Left renal pelvis (tissue), 4 donors: ENCODE measurements at places on chromosomes 1 and 21.

- DNase-seq: no peak
Observed at GRCh38 chr1:192737306-192737705, 71.5 kb upstream of the RGS2 start.

- no peak for DNase-seq
Observed at GRCh38 chr1:54367613-54368012, 38.6 kb downstream of the SSBP3 start.

GRCh38 chr1:101030881-101031280 is 5.3 kb upstream of the DPH5 start:
- DNase-seq: no peak

GRCh38 chr1:30984165-30984889 is 75.8 kb upstream of the SDC3 start:
- DNase-seq: no peak

- no peak for DNase-seq
Observed at GRCh38 chr1:14913482-14914177, 239.9 kb upstream of the TMEM51 start.

GRCh38 chr1:119906927-119907652 is 10.8 kb upstream of the ADAM30 start:
- DNase-seq: no peak

- no peak for DNase-seq
Observed at GRCh38 chr1:212980123-212980785, 29.9 kb downstream of the VASH2 start.

DNA sequence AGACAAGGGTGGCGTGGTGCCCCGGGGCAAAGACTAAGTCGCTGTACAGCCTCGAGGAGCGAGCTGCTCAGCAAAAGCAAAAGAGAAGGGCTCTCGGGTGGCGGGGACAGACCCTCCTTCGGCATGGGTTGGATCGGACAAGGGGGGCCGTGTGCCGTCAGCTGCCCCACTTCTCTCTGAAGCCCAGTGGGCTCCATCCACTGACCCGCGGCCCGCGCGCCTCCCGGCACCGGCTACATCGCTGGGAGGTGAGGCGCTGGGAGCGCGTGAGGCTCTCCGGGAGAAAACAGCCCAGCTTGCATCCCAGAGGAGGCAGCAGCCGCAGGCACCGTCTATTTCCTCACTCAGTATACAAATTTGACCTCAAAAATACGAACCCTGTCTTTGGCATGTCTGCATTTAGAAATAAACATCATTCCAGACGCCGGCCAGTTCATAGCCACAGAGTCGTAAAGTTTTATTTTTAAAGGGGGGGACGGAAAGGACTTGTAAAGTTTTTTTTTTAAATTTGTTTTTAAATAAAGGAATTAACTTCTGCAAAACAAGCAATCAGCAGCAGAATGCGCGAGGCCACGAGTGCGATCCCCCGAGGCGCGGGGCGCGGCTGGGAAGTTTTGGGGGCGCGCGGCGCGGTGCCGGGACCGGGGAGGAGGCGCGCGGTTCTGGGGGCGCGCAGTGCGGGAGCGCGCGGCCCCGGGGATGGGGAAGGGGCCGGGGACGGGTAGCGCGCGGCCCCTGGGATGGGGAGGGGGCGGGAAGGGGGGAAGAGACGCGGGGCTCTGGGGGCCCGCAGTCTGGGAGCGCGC is 689 bp upstream of the GPR137B start:
- DNase-seq: no peak

DNA sequence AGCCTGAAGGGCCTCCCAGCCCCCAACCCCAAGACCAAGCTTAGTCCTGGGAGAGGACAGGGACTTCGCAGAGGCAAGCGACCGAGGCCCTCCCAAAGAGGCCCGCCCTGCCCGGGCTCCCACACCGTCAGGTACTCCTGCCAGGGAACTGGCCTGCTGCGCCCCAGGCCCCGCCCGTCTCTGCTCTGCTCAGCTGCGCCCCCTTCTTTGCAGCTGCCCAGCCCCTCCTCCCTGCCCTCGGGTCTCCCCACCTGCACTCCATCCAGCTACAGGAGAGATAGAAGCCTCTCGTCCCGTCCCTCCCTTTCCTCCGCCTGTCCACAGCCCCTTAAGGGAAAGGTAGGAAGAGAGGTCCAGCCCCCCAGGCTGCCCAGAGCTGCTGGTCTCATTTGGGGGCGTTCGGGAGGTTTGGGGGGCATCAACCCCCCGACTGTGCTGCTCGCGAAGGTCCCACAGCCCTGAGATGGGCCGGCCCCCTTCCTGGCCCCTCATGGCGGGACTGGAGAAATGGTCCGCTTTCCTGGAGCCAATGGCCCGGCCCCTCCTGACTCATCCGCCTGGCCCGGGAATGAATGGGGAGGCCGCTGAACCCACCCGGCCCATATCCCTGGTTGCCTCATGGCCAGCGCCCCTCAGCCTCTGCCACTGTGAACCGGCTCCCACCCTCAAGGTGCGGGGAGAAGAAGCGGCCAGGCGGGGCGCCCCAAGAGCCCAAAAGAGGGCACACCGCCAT is 21.9 kb upstream of the ARF1 start:
- DNase-seq: no peak

- DNase-seq: no peak
Observed at GRCh38 chr1:178086294-178086693, 7.6 kb upstream of the RASAL2 start.

GRCh38 chr1:27504588-27505419 is 14.8 kb upstream of the WASF2 start:
- DNase-seq: no peak

DNA sequence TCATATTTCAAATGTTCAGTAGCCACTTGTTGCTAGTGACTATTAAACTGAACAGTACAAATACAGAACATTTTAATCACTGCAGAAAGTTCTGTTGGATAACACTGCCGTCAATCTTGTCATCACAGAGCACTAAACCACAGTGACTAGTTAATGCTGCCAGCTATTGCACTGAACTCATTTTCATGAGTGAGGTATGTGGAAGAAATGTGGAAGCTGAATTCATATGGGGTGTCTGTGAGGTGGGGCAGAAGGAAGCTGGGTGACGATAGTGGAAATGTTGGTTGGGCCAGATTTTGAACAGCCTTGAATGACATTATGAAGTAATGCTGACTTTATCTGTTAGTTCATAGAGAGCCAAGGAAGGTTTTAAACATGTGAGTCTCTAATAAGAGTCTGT is 49.6 kb downstream of the OSBPL9 start:
- DNase-seq: no peak

GRCh38 chr1:183230413-183230812 is 44.3 kb downstream of the LAMC2 start:
- no peak for DNase-seq

DNA sequence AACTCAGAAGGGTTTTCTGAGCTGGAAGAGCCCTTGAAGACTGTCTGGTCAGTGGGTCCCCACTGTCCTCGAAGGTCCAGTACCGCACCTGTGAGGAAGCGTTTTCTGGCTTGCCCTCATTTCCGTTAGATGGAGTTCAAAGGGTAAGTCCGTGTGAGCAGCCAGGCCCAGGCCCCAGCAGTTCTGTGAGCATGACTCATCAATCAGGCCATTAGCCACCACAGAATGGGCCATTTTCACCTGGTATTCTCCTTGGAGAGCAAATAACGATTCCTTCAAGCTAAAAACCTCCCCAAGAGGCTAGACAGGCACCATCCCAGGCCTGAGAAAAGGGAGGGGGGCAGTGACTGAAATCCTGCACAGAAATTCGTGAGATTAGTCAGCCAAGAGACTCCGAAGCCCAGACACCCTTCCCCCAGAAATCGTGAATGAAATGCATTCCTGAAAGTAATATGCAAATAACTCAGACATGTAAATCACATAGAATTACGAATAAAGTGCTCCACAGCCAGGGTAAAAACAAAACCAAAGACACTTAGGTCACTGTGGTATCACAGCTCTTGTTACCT is 66.0 kb downstream of the BCAR3 start:
- DNase-seq: no peak

DNA sequence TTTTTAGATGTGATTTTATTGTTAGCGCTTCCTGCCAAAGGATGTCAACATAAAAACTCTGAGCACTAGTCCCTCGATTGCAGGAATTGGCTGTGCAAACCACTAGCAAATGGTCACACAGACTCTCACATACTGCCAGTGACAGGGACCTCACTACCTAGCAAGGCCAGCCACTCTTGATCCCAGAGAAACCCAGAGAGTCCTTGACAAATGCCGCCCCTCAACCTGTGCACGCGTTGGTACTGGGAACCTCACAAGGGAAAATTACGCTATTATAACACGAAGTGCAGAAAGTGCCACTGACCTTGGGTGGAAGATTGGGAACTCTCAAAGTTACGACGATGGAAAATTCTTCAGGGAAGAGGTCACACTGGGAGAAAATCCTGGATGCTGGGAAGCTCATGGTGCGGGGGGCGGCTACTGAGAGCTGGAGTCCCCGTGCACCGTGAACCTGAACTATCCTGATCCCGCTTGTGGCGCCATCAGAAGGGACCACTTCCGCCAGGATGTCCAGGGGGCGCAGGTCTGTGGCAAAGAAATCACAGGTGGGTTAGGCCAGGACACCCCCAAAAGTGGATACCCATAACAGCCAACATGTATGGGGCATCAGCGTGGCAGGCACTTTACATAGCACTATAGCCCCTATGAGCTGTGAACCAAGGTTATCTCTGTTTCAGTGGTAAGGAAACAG is 5.9 kb upstream of the KRTAP10-4 start:
- DNase-seq: no peak

- no peak for DNase-seq
Observed at GRCh38 chr1:203645996-203646395, 19.4 kb downstream of the ATP2B4 start.

- no peak for DNase-seq
Observed at GRCh38 chr1:236568285-236568894, 35.9 kb downstream of the HEATR1 start.

DNA sequence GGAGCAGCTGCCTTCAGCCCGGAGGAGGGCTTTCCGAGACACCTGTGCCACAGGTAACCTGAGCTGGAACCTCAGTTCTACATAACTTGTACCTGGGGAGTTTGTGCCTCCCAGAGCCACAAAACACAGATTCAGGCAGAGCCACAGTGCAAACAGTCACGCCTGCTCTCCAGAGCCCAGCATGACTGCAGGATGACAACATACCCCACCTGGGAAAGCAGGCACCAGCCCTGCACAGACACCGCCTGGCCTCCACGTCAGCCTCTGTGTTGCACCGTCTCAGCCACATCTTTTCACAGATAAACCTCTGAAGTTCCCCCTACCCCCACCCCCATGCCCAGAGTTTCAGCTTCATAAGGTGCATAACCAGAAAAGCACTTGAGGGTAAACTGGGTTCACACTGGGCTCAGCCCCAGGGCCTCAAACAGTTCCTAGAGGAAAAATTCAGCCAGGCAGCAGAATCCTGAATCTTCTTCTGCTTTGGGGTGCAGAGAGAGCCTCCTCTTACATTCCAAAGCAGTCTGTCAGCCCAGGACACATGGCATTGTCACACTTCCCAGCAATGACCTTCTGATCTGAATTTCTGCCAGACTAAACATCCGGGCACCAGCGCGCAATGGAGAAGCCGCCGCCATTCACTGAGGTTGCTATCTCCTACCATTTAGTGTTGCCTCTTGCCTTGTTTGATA is 229.5 kb downstream of the TOMM20 start:
- DNase-seq: no peak

DNA sequence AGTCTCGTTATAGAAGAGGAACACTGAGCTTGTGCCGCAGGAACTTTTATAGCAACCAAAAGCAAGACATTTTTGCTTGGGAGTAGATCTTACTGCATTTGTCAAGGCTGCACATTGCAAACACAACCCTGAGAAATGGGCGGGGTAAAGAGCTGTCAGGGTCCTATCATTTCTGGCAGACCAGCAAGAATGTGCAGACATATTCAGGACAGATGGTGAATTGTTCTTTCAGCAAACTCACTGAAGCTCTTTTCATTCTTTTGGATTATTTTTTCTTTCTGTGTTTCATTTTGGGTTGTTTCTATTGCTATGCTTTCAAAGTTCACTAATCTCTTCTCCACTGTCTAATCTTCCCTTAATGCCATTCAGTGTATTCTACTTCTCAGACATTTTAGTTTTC is 5.1 kb upstream of the ACTN2 start:
- no peak for DNase-seq

- DNase-seq: no peak
Observed at GRCh38 chr1:58650141-58650540, 49.7 kb downstream of the MYSM1 start.

DNA sequence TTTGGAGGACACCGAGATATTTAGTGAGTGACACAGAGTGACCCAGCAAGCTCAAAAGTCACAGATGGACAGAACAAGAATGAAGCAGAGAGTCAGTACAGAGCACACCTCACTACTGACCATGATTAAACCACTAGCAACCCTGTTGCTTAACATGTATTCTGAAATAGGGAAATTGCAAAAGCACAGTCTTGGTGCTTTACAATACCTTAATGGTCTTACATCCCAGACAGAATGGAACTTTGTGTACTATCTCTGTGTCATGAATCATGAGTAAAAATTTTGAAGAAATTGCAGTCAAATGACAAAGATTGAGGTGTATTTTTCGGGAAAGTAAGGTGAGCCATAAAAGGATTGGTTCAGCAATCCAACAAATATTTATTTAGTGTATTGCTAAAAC is 2.7 kb upstream of the SAMSN1 start:
- no peak for DNase-seq

DNA sequence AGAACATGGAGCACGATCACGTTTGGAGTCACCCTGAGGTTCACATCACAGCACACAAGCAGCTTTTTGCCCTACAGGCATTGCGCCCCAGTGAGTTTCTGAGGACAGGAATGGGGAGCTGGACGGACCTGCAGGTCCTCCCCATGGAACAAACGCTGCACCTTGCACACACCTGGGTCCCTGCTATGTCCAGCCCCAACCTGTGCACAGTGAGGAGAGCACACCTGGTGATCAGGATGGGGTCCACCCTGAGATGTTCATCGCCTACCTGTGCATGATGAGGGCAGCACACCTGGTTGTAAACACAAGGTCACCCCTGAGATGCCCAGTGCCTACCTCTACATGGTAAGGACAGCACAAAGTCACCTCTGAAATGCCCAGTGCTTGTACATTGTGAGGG is 45.9 kb downstream of the TCP10L start:
- DNase-seq: no peak

DNA sequence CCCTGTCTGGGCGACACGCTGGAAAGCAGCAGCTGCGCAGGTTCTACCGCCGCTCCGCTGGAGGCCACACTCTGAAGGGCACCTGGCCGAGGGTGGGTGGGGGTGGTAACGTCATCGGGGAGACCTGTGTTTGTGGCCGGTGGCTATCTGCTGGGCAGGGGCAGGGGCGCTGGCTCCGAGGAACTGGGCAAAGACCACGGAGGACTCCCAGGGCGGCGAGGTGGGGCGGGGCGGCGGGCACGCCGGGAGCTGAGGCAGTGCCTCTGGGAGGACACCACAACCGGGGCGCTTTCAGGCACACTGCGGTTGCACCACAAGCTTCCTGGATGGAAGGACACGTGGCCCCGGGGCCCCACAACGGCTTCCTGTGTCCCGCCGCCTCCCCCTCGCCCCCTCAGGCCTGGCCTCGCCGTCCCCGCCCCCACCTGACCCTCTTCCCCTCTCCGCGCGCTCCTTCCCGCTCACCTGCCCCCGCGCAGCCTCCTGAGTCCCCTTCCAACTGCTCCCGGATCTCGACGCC is 3.3 kb upstream of the DENND2D start:
- no peak for DNase-seq
